ENCODE measurements at places on chromosomes 11 and 22.

GRCh38 chr22:29596408-29596807, 7.0 kb upstream of the NF2 start:
- DNase-seq = no peak

- no peak for DNase-seq
Observed at GRCh38 chr11:66216911-66217310, 51.5 kb upstream of the RAB1B start.

DNA sequence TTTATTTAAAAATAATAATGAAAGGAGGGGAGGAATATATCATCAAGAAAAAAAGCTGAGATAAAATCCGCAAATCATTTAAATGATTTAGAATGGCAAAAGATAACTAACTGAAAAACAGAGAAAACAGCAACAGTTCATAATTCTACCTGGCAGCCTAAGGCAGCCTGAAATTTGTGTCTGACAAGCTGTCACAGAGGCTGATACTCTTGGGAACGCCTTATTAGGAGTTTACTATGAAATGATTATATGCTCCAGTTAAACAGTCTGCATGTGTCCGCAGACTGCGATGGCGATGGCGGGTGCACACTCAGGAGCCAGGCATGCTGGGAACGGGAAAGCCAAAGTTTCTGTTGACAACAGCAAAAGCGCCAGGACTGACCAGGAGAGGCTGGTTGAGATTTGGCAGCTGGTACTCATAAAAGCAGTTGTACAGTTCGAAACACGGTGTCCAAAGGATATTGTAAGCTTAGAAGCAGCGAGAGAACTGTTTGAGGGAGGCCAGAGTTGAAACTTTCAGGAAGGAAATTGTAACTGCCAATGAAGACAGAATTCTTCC, 172.9 kb upstream of the MPPED2 start:
- DNase-seq = no peak

- peak; percentile 63 for DNase-seq
Observed at GRCh38 chr11:6319001-6319703, 1.1 kb downstream of the CAVIN3 start.

DNA sequence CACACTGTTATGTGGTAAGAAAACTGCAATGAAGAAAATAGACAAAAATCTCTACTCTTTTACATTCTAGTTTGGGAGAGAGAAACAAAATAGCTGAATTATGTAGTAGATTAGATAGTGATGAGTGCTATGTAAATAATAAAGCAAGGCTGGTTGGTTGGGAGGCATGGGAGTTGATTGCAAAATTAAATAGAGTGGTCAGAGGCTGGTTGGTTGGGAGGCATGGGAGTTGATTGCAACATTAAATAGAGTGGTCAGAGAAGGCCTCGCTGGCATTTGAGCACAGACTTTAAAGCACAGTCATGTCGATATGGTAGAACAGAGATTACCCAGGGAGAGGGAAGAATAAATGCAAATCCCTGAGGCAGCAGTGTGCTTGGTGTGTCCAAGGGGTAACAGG, 22.4 kb downstream of the SIK2 start:
- no peak for DNase-seq

DNA sequence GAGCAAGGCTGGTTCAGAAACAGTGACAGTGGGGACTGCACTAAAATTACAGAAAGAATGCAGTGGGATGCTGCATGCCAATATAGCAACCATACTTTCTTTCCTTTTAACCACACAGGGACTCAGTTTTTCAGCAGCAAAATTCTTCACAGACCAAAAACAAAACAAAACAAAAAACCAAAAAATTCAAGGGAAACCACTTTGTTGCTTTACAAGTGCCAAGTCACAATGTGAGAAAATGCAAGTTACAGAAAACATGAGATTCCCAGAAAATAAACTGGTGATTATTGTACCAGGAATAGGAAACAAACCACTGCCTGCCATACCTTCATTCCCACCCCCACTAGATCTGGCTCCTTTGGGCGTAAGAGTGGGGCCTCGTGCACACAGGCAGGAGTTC, 52.6 kb downstream of the TENM4 start:
- DNase-seq = peak; percentile 73
